ENCODE measurements at places on chromosomes 16 and 17. TPM values are rescaled to one million over a fixed set of nuclear protein-coding genes. Genes with fewer than 3 reads are reported as not detected.

The MRPL38 gene
- 82.5 TPM for total RNA-seq

The GCSH gene
- total RNA-seq, result 59.7 TPM

The HLF gene
- 0.23 TPM for total RNA-seq

The CLEC3A gene
- not detected for total RNA-seq

The RCVRN gene
- total RNA-seq, result not detected
